ENCODE measurements at places on chromosomes 2 and 18.
A peak's percentile ranks its signal among the peaks of the same experiment; 100 is the strongest.

GRCh38 chr2:127909019-127909418 is 23.3 kb upstream of the AMMECR1L start:
- peak; percentile 41 for ATAC-seq

DNA sequence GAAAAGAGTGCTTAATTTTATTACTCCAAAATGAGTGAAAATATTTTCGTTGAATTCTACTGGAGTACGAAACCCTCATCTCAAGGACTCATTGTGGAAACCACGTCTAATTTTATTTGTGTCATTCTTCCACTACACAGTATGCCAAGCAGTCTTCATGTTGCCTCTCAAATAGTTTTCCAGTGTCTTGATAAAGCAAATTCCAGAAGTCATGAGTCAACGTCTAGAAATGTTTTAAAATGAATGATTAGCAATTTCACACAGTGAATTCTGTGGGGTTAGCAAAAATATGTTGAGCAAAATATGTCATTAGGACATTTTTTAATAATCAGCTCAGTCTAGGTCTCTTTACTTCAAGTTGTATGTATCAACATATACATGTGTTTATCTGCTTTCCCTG is 865.5 kb downstream of the DSC3 start:
- ATAC-seq: no peak

GRCh38 chr18:74631623-74632350 is 34.1 kb downstream of the ZNF407 start:
- no peak for ATAC-seq

DNA sequence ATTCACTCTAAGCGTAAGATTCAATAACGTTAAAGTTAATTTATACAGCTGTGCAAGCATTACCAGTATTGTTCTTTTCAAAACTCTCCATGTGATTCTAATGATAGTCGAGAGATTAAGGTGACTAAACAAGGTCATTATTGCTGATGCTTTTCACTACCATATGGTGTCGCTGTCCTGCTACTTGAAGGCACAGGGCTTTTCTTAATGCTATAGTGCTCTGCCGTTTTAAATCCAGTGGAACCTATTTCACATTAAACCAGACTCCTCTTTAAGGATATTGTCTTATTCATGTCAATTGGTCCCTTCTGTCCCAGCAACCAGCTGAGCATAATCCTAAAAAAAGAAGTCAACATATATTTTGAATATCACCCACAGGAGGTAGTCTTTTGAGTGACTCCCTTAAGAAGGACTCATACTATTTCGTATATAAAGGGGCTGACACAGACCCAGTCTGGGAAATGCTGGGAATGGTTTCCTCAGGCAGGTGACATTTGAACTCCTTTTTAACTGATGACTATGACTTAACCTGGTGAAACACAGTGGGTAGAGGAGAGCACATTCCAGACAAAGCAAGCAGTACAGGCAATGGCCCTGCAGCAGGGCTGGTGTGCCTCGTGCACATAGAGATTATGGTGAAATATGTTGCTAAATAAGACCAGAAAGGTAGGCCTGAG is 53.9 kb upstream of the CYTIP start:
- ATAC-seq: peak; percentile 83

DNA sequence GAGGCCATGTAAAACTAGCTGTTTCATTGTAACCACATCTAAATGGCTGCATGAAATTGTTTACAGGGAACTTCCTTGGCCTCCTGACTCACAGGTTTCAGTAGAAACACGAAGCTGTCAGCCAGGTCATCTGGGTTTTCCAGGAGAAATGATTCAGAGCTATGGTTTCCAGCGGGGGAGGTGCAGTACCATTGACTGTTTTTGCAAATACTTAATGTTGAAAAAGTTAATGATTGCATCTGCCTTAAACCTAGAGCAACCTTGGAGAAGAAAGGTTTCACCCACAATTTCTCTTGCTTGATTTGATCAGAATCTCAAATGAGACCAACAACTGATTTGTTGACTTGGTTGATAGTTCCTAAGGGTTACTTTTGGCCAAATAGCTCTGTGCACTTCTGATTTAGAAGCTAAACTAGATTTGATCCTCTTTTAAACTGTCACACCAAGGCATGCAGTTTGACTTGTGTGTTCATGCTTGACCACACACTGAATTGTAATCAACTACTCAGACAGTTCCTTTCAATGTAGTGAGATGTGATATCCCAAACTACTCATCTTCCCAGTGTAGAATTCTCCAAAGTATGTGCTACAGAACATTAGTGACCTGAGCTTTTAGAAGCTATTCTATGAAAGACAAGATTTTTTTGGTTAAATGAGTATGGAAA is 193.5 kb upstream of the CHST9 start:
- ATAC-seq: no peak

GRCh38 chr2:115609978-115610377 is 1167.5 kb downstream of the DPP10 start:
- no peak for ATAC-seq

- ATAC-seq: no peak
Measured at GRCh38 chr18:45007531-45007930, 326.8 kb downstream of the SETBP1 start.

GRCh38 chr2:44267269-44267795 is 7.9 kb upstream of the SLC3A1 start:
- ATAC-seq: no peak

DNA sequence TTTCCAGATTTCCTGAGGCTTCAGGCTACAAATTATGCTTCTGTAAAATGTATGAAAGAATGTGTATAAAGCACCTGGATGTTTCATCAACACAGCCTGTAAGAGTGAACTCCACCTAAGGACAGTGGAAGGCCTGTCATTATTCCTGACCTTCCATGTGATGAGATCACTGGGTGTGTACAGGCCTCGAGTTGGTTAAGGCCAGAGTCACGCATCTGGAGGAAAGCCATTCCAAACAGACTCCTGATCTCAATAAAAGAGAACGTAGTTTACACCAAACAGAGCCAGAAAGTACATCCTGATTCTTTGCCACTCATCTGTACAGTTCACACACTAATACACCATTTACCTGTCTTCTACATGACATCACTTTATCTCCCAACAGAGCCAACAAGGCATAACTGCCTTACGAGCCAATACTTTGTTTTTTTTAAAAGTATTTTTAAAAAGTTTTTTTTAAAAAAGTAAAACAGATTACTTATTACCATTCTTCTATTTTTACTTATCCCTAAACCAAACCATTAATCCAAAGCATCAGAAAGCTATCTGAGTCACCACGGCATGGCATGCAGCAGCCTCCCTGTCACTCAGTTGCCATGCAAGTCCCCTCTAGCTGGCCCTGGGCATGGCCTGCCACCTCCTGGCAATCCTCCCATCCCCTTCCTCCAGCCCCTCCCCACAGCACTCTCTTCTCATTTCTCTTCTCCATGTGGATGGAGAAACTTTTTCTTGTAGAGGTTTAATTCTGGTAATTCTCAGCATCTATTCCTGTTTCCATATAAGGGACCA is 78.8 kb upstream of the TFCP2L1 start:
- ATAC-seq: peak; percentile 87

Measured in esophagus mucosa (tissue), 1 donor.